Renal cortical epithelial cell (primary cell): ENCODE measurements at places on chromosomes 16 and 17.

DNA sequence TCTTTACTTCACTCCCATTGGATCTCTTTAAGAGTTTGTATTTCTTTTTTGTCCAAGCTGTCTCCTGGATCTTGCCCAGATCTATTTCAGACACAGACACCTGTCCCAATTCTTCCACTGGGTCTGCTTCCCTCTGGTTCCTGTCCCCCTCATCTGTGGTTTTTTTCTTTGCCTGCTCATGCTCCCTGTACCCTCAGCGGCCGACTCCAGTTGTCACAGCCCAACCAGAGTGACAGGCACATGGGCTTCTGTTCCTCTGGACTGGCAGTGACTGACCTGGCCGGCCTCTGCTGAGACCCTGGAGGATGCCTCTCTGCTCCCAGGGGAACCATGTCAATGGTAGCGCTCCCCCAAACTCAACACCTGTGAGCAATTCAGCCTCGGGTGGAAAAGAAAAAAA, 142.6 kb downstream of the WSCD1 start:
- DNase-seq = no peak

- DNase-seq = no peak
These were observed 490.5 kb upstream of the CDH5 start for GRCh38 chr16:65876056-65876408.

DNA sequence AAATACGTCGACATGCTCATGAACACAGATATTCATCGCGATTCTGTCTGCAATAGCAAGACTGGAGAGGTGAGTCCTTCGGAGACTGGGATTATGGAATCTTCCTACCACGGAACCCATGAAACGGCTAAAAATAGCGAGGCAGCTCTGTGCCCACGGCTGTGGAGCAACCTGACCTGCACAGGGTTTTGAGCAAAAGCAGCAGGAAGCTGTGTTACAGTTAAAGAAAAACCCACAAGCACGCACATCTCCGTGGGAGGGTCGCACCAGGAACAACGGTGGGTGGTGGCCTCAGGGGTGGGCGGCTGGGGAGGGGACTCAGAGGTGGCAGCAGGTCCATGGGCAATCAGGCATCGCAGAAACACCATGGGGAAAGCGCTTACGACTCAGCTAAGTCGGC, 24.8 kb downstream of the SLC38A10 start:
- DNase-seq = no peak

GRCh38 chr16:57186872-57187854, 1.0 kb downstream of the RSPRY1 start:
- DNase-seq = peak; percentile 41

- DNase-seq = peak; percentile 21
These were observed 17.2 kb upstream of the MYOCD start for GRCh38 chr17:12648498-12648897.
